ENCODE measurements at places on chromosomes 12 and 14.

DNA sequence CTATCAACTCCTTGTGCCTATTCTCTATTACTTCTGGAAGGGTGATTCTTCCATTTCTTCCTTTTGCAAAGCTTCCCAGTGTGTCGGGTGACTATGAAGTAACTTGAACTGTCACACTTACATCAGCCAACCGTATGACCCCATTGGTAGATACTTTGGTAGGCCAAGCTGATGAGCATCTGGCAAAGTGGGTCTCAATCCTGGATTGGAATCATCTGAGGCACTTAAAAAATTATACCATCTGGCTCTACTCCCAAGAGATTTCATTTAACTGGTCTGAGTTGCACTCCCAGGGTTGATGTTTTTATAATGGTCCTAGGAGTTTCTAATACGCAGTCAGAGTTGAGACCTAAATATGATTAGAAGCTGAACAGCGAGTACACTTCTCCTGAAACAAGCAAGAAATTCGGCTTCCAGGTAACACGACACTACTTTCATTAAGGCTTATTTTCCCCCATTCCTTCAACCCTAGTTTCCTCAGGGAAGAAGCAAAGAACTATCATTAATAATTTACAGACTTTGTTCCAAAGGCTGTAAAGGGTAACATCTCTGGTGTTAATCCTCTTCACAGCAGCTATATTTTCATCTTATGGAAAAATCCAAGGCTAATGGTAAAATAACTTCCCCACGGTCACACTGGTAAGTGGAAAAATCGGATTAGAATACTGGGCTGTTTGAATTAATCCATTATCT, 76.8 kb downstream of the PDE6H start:
- DNase-seq = no peak

- no peak for DNase-seq
Observed at GRCh38 chr14:48792376-48793024, 793.7 kb downstream of the RPS29 start.

GRCh38 chr12:40511341-40511740, 180.9 kb upstream of the CNTN1 start:
- DNase-seq = no peak

DNA sequence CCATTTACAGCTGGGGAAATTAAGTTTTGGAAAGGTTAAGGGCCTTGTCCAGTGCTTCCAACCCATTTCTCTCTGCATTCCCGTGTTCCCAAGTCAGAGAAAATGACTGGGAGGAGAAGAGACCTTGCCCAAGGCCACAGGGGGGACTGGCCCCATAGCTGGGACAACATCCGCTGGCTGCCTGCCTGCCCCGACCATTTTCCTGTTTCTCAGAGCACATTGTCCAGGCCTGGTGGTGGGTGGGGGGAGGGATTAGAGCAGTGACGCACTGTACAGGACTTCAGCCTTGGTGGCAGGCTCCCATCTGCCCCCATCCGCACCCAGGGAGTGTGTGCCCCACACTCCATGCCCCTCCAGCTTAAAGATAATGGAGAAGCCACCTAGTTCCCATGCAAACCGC, 27.7 kb downstream of the DIO3 start:
- DNase-seq = no peak

DNA sequence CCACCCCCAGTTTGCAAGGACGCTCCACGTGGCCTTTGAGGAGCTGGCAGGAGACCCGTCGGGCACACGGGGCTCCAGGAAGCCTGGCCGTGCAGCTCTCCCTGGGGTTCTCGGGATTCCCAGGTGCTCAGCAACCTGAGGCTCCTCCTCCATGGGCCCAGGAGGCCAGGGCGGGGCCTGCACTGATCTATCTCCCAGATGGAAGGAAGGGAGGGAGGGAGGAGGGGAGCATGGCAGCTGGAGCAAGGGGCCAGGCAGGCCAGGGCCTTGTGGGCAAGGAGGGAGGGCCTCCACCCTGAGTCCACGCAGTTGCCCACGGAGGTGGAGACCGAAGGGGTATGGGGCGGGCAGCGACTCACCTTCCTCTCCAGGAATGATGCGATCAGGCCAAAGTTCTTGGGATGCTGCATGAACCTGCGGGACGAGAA, 127.3 kb downstream of the RFLNA start:
- peak; percentile 80 for DNase-seq

DNA sequence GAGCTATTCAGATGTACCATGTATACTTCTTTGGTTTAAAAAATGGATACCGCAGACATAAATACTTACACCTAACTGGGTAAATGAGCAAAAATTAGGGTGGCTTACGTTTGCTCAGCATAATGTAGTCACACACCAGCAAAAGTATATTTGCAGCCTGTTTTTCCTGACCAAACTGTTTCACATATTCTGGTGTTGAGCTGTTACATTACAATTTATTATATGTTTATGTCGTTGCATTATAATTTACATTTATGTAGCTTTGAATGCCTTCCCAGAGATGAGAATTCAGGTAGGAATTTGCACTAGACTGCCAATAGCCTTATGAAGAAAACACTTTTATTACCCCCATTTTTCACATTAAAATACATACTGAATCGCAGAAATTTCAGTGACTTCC, 183.3 kb downstream of the PTPRO start:
- DNase-seq = no peak

- DNase-seq = no peak
Observed at GRCh38 chr12:47080725-47081502, 1.2 kb upstream of the AMIGO2 start.

DNA sequence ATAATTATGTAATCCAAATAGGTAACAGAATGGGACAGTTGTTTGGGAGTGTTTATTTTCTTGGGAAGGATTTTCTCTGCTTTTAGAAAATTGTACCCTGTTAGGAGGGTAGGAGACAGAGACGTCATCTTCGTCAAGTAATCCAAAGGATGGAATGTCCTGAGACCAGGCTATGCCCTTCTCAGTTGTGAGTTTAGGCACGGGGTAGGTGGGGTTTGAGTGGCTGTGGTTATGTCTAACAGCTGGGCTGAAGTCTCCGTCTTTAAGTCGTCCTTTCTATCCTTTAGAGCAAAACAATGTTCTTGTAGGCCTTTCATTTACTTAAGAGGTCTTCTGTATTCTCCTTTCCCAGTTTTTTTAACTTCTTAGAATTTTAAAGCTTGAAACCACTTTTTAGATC, 5.7 kb downstream of the SOCS2 start:
- no peak for DNase-seq

DNA sequence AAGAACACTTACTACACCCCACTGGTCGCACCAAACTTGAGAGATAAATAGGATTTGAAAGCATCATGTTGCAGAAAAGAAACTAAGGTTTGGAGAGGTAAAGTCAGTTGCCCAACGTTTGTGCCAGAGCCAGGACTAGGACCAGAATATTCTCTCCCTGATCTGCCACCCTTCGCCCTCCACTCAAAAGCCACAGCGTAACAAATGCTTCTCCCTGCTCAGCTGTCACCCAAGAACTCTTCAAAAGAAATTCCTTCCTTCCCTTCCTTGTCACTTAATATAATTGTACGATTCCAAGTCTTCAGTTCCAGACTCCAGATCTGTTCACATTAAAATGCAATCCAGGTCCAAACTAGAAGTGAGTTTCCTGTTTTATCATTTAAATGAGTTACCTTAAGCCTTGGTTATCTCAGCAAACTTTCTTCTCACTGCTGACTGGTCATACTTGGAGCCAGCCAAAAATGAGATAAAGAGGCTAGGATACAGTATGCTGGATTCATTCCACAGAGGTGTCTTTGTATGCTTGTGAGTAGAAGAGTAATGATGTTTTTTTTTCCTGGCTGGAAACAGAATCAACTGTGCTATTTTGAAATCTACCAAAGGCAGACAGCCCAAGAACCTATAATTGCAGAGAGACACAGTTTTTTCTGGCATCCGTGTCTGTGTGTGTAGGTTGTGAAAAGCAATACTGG, 12.8 kb upstream of the PPFIBP1 start:
- DNase-seq = no peak

DNA sequence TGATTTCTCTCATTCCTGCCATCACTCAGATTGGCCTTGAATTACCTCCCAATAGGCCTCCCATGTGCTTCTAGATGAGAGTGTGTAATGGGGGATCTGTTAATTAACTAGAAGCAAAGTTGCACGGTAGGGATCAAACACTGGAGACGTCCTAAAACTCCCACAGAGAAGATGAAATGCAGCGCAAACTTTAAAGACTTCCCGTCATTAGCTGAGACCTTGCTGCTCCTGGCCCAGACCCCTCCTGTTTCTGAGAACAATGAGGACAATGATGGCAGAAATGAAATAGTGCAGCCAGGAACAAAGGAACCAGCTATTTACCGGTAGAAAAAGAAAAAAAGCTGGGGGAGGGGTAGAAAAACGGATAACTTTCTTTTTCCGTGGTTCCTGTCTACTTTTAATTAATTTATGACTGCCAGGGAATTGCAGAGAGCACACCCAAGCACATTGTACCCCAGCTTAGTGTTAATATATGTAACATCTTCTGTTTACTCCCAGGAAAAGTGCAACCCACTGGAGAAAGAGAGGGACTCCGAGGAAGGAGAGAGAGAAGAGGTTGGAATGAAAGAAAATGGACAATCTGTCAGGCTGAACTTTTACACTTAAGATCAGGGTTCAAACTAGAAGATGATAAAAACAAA, 280.7 kb upstream of the SOX5 start:
- DNase-seq = peak; percentile 6

DNA sequence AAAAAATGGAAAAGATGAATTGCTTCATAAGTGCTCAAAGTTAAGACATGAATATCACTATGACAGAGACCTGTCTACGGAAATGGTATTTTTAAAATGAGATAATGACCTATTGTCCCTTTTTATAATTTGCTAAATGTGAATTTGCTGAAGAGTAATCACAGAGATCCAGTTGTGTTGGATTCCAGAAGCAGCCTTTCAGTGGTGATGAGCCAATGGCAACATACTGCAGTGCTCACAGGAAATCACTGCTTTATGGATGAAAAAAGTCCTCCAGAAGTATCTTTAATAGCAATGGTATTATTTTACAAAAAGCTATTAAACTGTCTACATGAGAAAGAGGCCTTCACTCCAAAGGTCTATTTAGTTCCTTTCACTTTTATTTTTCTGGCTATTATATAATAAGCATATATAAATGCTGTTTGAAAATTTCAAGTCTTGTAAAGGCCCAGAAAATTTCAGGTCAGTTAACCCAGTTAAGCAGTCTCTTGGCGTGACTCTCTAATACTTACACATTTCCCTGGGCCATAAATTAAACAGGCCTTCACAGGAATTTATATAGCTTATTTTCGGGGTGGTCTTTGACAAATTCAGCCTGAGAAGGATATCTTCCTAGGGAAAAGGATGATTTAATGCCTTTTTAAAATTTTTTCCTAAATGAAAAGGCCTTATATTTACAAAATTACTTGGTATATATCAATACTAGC, 55.4 kb downstream of the KCNJ8 start:
- DNase-seq = no peak

DNA sequence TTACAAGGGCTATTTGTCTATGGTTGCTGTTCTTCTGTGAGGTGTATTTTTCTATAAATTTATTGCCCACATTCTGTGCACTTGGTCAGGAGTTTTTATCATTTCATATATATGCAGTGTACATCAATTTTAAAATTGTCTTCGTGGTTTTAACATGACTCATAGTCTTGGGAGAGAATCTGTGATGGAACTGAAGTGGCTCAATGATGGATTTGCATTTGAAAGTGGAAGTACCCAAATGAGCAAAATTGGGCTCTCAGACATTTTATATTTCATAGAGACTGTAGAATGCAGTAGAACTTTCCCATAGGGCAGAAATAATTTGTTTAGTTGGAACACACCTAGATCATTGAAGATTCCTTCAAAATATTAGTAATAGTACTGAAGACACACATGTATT, 1.9 kb upstream of the SCFD1 start:
- DNase-seq = no peak

DNA sequence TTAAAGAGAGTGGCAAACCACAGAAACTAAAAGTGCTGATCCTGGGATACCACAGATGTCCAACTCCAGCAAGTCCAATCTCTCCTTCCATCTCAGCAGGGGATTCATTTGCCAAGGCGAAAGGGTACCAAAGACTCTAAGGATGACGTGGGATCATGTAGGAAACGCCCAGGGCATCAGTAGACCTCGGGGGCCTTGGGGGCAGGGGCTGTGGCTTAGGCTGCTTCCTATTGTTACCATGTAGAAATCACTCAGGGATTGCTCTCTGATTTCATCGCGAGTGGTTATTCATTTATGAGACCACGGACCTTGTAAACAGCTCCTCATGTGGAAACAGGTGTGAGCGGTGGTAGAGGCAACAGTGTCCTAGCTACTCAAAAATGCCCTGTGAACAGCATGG, 149.3 kb upstream of the FKBP4 start:
- DNase-seq = no peak

- no peak for DNase-seq
Observed at GRCh38 chr14:68293404-68293803, 473.8 kb downstream of the RAD51B start.

GRCh38 chr12:102503056-102503681, 22.8 kb upstream of the IGF1 start:
- no peak for DNase-seq

- DNase-seq = no peak
Observed at GRCh38 chr12:119378903-119379302, 44.4 kb downstream of the CCDC60 start.

DNA sequence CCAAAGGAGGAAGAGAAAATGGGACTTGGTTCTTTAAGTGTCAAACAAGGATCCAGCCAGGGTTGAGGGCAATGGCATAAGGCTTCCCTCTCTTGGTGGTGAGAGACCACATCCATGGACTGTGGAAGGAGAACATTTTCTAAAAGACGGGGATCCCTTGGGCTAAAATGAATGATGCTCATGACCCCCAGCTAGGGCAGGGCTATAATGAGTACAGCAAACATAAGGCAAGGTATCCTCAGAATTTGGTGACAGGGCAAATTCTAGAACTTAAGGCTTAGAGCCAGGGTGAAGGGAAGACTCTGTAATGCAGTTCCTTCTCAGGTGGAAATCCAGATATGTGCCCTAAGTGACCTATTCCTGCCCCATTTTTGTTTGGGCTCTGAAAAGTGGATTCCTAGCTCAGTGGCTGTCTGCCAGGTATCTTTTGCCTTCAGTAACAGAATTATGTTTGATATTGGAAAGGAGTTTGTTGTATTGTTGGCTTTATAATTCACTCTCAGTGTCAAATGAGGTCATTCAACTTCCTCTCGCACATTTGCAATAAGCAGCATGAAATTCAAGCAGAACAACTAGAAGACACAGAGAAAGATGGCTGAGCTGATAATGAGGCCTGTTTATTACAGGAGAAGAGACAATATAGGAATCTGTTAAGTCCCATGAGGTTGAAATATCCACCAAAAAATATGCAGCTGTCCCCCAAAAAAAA, 76.8 kb downstream of the DAD1 start:
- DNase-seq = no peak

DNA sequence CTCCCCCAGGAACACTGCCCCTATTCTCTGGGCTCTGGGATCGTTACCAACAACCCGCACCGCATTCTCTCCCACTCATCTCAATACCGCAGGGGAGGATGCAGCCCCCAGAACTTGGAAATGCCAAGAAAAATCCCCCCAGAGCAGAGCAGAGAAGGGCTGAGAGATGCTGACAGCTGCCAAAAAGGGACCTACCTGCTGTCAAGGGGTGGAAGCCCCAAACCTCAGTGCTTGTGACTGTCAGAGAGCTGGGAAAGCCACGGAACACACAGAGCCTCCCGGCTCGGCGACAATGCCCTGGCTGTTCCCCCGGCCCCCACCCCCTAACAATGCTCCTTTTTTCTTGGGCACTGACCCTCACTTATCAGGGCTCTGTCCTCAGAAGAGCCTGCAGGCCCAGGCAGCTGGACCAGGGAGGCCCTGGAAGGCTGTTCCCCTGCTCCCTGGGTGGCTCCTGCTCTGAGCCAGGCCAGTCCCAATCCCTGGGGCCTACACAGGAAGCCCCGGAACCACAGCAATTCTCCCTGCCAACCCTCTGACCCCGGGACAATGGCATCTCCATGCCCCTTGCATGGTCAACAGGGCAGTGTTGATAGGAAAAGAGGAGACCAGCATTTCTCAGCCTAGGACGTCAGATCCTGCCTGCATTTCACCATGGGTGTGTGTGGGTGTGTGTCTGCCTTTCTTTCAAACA, 78.9 kb downstream of the ITPK1 start:
- DNase-seq = no peak

Measured in COR-L47 (cell line).